ENCODE measurements at places on chromosomes 16 and 17.

- DNase-seq: no peak
Observed at GRCh38 chr17:49121696-49122292, 10.8 kb upstream of the B4GALNT2 start.

DNA sequence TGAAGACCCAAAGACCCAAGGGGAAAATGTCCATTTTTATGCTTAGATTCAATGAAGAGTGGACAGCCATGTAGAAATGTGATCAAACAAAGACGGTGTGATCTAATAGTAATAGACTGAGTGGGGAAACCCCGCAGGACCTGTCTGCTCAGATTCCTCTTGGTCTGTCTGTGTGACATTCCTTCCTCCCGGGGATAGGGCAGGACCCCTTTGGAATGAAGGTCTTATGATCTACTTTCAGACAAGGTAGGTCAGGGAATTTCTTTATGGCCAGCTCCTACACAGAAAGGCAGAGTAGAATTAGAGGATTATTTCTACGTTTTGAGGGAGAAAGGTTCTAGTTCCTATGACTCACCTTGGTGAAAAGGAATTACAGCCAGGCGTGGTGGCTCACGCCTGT lies 267.6 kb downstream of the STX8 start:
- DNase-seq: no peak

DNA sequence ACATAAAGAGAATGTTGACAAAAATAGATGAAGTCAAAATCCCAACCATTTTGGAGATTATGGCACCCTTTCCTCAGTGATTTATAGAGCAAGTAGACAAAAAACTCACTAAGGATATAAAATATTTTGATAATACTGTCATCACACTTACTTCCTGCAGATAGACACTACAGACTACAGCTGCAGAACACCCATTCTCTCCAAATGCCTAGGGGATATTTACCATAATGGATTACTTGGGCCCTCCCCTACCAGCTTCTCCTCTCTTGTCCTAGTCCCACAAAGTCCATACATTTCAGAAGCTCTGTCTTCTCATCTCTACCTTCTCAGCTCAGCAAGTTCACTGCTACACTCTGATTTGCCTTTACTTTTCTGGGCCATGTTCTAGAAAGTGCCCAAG lies 37.2 kb upstream of the CCNF start:
- DNase-seq: no peak

DNA sequence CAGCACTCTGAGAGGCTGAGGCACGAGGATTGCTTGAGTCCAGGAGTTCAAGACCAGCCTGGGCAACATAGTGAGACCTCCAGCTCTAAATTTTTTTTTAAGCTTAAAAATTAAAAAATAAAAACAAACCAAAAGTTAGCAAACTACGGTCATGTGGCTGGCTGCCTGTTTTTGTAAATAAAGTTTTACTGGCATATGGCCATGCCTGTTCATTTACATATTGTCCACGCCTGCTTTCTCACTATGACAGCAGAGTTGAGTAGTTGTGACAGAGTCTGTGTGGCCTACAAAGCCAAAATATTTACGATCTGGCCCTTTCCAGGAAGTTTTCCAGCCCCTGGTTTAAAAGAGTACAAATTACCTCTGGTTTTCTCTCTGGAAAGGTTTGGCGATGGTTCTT lies 3.3 kb downstream of the SLX4 start:
- DNase-seq: no peak

GRCh38 chr17:29587591-29587990 lies 1.9 kb downstream of the GIT1 start:
- DNase-seq: no peak

All from NCI-H1048 (cell line).